ENCODE measurements at places on chromosomes 5 and 9. TPM values are rescaled to one million over a fixed set of nuclear protein-coding genes. Genes with fewer than 3 reads are reported as not detected.

DNA sequence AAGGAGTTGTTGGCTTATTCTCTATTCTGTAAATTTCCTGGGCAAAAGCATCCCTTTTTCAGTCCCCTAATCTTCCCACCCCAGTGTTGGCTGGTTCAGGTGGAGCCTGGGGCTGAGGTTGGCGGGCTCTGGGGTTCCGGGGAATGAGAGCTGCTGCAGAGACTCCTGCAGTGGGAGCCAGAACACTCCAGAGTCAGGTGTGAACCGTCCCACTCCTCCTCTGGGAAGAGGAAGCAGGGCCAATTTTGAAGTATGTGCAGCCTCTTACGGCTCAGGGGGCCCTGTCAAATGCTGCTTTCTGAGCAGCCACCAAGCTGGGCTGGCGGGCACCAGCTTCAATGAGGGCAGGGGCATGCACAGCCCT, 42.8 kb downstream of the JADE2 start:
- DNase-seq: no peak

The PTPN3 gene
- 22.9 TPM for total RNA-seq

The HACD4 gene
- total RNA-seq: 6.8 TPM

The N4BP3 gene
- 2.0 TPM for total RNA-seq

The IL13 gene
- total RNA-seq: not detected

- no peak for DNase-seq
These were observed 280.2 kb downstream of the CDK5RAP2 start for GRCh38 chr9:120299785-120300184.

GRCh38 chr5:90529939-90530677, 724 bp upstream of the LYSMD3 start:
- peak; percentile 65 for DNase-seq

The CSF1R gene
- total RNA-seq: 35.3 TPM

GRCh38 chr5:80759866-80760577, 105.2 kb upstream of the DHFR start:
- no peak for DNase-seq

GRCh38 chr5:101404531-101404930, 501.4 kb upstream of the ST8SIA4 start:
- DNase-seq: no peak

The PDE6A gene
- total RNA-seq: not detected

DNA sequence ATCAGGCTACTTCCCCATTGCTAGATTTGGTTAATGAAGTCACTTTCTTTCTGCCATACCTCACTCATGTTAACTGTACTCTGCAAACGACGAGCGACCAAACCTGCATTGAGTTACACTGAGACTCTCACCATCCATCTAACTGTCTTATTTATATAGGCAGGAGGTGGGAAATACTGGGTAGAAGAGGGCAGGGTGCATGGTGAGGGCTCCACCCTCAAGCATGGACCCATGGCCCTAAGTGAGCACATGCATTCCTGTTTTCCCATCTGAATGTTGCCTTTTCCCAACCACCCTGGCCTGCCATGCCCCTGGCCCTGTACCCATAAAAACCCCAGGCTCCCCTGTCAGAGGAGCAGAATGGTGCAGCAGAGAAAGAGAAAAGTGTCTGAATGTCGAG, 52.7 kb upstream of the IL6ST start:
- DNase-seq: no peak

GRCh38 chr5:159051421-159052282, 48.1 kb downstream of the EBF1 start:
- peak; percentile 86 for DNase-seq

DNA sequence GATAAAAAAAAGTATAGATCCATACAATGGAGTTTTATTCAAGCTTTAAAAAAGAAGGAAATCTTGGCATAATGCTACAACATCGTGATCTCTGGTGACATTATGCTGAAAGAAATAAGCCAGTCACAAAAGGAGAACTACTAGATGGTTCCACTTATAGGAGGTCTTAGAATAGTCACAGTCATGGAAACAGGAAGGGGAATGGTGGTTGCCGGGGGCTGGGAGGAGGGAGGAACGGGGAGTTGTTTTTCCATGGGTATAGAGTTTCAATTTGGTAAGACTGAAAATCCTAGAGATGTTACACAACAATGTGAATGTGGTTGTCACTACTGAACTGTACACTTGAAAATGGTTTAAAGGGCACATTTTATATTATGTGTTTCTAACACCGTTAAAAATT, 94.5 kb downstream of the CFAP90 start:
- no peak for DNase-seq

DNA sequence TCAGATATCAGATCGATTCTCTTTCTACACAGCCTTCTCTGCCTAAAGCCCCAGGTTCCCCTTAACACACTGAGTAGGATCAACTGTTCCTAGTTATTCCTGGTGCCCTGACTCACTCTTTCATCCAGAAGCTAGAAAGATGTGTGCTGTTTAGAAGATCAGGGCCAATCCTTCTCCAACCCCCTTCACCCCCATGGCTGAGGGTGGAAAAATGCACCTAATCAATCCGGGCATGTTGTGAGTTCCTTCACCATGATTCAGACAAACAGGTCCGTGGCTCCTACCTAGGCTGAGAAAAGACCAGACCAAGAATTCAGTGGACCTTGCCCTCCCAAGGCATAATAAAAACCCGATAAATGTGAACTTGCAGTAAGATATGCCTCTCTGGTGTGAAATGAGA, 85.4 kb upstream of the EQTN start:
- DNase-seq: no peak

The DMAC1 gene
- total RNA-seq: 32.3 TPM

The MCTP1 gene
- 30.8 TPM for total RNA-seq

- DNase-seq: no peak
These were observed 1.6 kb downstream of the SKP1 start for GRCh38 chr5:134174841-134175839.

- DNase-seq: no peak
These were observed 100.6 kb downstream of the EFNA5 start for GRCh38 chr5:107570181-107570580.

GRCh38 chr9:99391937-99392594, 170.0 kb downstream of the SEC61B start:
- no peak for DNase-seq

The PCDHGA6 gene
- total RNA-seq: 12.0 TPM

DNA sequence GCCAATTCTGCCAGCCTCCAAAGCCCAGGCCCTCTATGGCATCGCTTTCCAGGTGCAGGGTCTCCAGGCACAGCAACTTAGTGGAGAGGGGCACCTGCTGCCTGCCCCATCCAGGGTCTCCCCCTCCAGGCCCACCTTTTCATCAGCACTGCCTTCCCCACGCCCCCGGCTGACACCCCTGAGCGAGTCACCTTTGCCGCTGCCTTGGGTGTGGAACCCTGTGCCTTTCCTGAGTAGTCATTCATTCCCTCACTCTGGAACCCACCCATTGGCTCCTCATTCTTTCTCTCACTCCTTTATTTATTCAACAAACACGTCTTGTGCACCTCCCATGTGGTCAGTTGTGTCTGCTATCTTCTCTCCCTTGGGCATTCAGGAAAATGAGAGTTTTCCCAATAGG, 14.5 kb upstream of the RPL26L1 start:
- peak; percentile 29 for DNase-seq

DNA sequence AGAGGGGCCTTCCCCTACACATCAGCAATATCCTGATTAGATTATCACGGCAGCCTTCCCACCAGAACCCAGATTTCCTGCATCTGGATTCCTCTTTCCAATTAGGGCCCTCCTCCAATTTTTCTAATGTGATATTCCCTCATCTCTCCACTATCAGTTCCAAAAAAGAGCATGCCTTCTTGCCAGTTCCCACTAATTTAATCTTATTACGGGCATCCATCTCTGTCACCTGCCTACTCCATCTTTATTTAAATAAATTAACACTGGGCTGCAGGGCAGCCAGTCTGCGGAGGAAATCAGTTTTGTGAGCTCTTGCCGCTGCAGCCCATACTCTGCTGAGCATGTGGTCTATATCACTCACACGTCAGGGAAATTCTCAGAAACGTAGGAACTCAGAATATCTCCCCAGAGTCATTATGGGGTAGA, 16.6 kb upstream of the FBP2 start:
- DNase-seq: no peak

DNA sequence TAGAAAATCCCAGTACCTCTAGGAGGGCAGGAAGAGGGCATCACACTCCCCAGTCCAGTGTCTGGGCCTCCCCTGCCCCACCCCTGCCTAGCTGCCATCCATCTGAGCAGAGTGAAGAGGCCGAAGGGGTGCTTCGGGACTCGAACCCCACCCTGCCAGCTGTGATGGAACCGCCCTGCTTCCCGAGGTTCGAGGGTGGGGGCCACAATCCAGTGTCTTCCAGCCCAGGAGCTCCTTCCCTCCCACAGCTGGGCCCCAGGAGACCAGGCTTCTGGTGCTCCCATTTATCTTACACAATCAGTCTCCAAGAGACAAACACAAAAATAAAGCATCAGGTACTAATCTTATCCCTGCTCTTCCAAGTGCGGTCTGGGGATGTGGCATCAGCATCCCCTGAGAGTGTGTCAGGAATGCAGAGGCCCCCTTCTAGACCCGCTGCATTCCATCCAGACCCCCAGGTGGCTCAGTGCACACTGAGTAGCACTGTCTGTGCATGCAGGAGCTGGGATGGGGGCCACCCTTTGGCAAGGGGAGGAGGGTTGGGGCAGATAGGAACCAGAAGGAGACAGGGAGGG, 122.8 kb upstream of the TBC1D2 start:
- DNase-seq: no peak

- DNase-seq: no peak
These were observed 16.2 kb upstream of the UGT3A1 start for GRCh38 chr5:36007366-36007765.

DNA sequence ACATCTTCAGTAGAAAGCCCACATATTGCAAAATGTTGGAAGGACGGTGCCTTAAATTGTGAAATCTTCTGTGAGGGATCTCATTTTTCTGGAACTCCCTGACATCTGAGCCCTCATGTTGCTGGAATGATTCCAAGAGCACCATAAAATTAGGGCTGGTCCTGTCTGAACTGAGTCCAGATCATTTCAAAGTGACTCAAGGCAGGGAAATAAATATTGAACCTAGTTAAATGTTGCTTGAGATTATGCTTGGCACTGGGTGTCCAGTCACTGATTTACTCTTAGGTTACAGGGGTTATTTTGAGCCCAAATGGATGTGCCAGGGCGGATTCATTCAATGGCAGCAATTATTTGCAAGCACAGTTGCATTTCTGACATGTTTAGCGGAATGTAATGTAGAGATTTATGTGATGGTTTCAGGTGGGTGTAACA, 437.0 kb downstream of the PIK3R1 start:
- DNase-seq: no peak

GRCh38 chr9:96152550-96152949, 149.4 kb downstream of the HSD17B3 start:
- no peak for DNase-seq

The PTGES gene
- total RNA-seq: 3.5 TPM

DNA sequence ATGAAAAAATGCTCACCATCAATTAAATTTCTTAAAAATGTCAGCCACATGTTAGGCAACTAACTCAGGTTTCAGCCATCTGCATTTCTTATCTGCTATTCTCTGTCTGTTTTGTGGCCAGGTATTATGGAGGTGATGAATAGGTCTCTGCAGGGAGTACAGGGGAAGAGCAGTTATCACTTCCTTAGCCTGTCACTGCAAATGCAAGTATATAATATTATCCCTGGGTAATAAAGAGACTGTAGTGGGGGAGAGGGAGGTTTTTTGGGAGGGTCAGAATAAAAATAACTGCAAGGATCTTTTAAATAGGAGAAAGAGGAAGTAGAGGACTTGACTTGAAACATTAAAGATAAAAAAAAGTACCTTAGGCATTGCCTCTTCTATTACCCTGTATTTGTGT, 49.6 kb upstream of the PTGER4 start:
- no peak for DNase-seq

DNA sequence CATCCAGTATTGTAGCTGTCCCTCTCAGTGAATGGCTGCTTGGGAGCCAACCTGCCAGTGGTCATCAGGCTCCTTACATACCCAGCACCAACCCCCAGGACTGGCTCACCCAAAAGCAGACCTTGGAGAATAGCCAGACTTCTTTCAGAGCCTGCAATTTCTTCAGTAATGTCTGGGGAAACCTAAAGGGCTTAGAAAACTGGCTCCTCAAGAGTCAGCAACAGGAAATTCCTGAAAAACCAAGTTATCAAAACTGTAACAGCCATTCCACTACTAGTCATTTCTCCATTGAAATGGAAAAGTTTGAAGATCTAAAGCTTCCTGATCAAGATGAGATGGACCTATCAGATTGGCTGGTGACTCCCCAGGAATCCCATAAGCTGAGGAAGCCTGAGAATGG, 12.3 kb upstream of the STING1 start:
- DNase-seq: no peak

- no peak for DNase-seq
These were observed 404.0 kb downstream of the PDE4D start for GRCh38 chr5:59489551-59489950.

The SLC34A3 gene
- not detected for total RNA-seq

- no peak for DNase-seq
These were observed 74.0 kb downstream of the GCNT4 start for GRCh38 chr5:74978345-74978744.

DNA sequence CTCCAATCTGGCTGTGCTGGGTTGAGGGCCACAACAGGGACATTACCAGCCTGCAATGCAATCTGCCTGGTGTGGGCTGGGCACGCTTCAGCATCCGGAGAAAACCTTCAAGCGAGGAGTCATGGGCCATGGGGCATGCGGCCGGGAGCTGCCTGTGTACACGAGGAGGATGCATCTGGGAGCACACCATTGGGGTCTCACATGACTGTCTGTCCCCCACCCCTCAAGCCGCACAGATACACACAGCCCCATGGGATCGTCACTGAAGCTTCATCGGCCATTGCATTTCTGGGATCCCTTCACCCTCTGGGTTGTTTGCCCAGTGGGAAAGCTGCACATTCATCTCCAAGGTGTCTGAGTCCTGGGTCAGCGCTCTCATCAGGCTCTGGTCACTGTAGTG, 9.9 kb downstream of the LCN1 start:
- no peak for DNase-seq

DNA sequence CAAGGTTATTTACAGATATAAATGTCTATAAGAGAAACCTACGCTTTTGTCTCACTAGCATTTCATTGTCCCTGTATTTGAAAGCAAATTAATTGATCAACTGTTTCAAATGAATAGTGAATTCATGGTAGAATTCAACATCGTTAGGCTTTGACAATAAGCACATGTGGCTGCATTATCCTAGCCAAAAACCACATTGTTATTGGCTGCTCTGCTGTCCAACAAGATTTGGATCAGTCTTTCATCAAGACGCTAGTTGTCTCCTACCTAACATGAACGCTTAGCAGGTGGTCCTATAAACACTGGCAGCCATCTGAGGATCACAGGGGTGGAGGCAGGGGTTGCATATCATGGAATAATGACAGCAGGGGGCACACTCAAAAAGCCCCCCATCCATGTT, 455.0 kb downstream of the CTNND2 start:
- DNase-seq: no peak

DNA sequence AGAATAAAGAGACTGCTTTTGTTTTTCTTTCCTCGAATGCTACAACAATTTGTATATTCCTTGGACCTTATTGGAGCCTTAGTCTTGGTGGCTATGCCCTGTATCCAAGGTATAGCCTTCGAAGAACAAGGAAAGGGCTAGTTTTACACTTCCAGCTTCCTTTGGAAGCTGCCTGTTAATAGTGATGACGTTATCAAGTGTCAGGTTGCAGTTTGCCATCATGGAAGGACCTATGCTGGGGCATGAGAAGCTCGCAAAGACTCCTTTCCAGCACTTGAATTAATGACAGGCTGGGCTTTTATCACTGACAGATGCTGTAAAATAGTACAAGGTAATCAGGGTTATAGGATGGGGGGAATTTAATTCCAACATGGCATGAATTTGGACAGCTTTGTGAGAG, 157.9 kb downstream of the KDM4C start:
- no peak for DNase-seq

Measured in aorta (tissue), 5 donors.